Cortex of kidney (tissue), 1 donor: ENCODE measurements at places on chromosomes 11 and 22.

DNA sequence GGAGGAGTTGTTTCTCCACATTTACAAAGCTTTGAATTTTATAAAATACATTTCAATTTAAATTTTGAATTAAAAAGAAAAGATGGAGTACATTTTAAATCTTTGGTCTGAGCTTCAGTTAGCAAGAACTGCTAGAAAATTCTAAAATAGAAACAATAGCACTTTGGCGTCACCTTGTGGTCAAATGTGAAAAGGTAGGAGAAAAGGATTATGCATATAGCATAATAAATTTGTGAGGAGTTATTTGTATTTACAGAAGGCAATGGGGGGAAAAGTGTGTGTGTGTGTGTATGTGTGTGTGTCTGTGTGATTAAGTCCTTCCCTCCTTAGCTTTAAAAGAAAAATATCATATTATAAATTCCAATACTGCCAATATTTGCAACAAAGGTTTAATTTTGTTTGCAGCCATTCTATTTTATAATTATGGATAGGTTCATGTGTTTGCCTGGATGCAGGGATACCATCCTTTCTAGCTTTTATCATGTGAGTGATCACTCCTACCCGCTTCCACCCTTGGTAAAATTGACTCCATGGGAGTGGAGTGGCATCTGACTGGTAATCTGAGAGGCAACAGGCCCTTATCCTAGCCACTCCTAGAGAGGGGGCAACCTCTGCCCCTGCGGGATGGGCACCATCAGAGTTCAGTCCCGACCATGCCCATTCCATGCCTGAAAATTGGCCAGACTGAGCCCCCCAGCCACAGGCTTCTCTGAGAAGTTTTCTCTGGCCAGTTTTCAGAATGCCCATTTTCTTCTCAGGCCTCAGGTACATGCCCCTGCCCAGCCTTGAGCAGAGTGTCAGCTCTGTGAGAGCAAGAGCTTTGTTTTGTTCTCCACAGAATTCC is 13.6 kb upstream of the LGR4 start:
- no peak for DNase-seq

- DNase-seq, result no peak
Measured at GRCh38 chr11:88280673-88281316, 56.7 kb downstream of the CTSC start.

DNA sequence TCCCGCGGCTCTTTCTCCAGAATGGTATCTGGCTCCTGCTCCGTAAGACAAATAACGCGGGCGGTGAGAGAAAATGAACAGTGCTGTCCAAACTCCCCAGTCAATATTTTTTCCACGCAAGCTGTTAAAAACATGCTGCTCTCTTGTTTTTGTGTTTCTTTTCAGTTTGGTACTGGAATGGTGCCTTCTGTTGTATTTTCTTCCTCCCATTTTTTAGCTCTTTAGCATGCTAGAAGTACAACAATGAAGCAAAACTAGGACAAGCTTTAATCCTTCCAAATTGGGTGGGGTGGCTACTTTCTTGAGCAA is 599 bp upstream of the PPP2R1B start:
- no peak for DNase-seq

DNA sequence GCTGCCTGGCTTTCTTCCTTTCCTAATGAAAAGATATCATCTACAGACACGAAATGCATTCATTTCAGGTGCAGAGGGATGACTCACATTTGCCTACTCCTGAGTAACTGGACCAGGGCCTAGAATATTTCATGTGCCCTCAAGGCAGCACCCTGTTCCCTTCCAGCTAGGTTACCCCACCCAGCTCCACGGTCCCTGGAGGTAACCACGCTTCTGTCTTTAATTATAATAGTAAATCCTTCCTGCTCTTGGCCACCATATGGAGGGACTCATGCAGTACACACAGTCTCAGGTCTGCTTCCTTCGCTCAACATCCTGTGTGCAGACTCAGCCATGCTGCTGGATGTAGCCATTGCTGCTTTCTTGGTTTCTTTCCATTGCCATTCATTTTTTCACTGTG is 22.3 kb downstream of the DHCR7 start:
- no peak for DNase-seq

GRCh38 chr11:45180179-45180847 is 33.9 kb downstream of the PRDM11 start:
- no peak for DNase-seq

- no peak for DNase-seq
Measured at GRCh38 chr11:61973476-61974162, 6.2 kb upstream of the FTH1 start.

- no peak for DNase-seq
Measured at GRCh38 chr22:23302171-23303002, 122.1 kb downstream of the BCR start.

DNA sequence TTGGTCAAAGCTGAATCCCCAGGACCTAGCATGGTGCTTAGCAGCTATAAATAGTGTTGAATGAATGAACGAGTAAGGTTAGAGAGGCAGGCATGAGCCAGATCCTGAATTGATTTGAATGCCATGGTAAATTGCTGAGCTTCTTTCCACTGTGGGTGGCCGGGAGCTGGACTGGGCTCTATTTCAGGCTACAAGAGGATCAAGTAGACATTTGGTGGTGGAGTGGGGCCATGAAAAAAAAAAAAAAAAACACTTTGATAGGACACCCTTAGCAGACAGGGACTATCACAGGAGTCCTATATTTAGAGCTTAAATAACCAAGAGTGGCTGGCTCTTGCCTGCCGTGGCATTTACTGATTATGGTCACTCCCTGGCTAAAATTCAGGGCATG is 77.6 kb downstream of the MIAT start:
- no peak for DNase-seq

- no peak for DNase-seq
Measured at GRCh38 chr11:68038718-68039525, at the start of gene TCIRG1. Gene TCIRG1, plus strand, starts transcription at chr11:68039025. Its CDS starts 2,247 bp downstream, at chr11:68041272.

- DNase-seq, result no peak
Measured at GRCh38 chr11:96242191-96242847, 100.7 kb downstream of the MAML2 start.

- DNase-seq, result no peak
Measured at GRCh38 chr11:36349351-36350136, 53.5 kb downstream of the PRR5L start.

DNA sequence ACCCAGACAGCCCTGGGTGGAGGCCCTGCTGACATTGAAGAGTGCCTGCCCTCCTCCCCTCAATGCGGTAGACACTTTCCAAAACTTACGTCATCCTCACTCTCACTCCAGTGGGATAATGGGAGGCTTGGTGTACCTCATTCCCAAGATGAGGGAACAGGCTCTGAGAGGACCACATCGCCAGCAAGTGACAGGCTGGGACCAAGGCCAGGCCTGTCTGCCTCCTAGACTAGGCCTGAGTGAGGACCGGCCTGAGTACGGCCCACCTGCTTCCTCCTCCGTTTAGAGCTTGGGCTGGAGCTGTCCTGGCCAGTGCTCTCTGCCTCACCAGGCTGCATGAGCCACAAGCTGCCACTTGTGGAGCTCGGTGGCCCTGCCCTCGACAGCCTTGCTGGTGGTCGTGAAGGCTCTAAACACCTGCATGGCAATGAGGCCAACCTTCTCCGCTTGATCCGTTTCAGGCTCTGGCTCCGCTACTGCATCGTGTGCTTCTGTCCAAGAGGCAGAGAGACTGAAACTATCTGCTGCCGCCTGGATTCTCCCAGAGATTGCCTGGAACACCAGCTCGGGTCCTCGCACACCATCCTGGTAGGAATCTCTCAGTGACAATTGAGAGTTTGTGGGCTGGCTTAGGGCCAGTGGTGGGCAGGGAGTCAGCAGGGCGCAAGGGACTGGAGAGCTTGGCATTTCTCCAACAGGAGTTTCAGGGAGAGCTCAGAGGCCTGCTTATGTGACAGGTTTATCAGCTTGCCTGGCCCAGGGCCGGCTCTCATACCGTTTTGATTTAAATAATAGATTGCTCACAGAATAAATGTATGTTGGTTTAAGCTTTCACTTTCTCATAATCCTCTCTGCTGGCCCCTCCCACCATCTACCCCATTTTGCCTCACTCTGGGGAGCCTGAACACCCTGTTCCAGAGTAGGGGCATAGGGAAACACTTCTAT is 9.4 kb downstream of the LRRC75B start:
- DNase-seq, result no peak

GRCh38 chr11:75525433-75526191 is at the start of gene GDPD5:
Gene GDPD5, minus strand, starts transcription at chr11:75525941. Its CDS starts 48,206 bp downstream, at chr11:75477735.
- no peak for DNase-seq

- DNase-seq, result no peak
Measured at GRCh38 chr11:886568-886967, 24.0 kb downstream of the CHID1 start.

DNA sequence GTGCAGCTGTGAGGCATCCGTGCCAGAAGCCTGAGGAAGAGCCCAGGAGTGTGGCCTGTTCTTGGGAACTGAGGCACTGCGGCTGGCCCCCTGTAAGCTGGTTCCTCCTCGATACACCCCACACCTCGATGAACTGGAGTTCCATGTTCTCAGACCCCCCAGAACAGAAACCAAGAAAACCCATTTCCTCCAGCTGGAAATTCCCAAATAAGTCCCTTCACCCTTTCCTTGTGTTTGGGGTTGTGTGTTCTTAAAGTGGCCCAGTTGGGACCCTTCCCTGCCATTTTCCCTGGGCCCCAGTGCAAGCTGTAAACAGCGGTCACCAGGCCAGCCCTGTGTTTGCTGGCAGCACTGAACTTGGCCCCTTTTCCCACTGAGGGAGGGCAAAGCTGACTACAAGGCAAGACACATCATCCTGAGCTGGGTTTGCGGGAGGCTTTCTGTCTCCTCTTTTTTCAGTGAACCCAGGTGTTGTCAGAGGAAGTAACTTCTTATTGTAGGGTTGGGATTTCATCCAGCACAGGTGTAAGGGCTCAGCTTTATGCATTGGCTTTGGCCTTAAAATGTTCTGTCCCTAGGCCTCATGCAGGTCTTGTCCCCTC is 60.1 kb upstream of the MPEG1 start:
- no peak for DNase-seq

- DNase-seq, result no peak
Measured at GRCh38 chr11:2088284-2088683, 50.9 kb downstream of the IGF2 start.

DNA sequence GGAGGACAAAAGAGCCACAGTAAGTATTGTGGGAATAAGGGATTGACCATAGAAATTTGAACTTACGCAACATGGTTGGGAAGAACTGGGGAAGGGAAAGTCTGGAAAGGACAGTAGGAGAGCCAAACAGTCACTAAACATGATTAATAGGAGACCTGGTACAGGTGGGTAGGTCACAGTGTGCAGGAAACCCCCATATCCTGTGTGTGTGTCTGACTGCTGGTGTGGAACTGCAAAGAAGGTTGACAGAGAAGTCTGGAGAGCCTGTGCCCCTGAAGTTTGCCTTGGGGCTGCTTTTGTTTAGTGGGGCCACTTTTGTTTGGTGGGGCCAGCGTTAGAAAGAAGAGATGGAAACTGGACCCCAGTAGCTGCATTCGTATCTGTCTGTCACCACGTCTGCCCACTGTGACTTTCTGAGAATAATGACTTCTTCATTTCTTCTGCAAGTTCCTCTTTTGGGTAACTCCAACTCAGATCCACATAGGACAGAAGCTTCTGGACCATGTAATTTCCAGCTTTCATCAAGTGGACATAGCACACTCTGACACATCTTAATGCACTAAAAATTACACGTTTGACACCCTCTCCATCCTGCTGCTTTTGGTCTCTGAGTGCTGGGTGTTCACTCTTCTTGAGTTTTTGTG is 126.8 kb upstream of the RAG2 start:
- DNase-seq, result no peak

GRCh38 chr11:120698918-120699317 is 187.4 kb downstream of the GRIK4 start:
- DNase-seq, result no peak

DNA sequence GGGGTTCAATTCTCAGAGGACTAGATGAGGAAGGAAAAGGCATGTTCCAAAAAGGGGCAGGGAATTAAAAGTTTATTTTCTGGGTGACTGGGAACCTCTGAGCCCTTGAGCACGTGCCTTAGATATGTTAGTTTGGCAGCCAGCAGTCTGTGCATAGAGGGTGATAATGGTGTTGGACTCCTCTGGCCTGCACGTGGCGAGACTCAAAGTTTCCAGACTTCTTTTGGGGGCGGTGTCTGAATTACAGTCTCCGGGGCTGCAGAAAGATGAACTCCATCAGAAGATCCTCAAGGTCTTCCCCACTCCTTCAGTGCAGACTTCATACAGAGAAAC is 861 bp upstream of the ZNRF3 start:
- DNase-seq, result no peak

DNA sequence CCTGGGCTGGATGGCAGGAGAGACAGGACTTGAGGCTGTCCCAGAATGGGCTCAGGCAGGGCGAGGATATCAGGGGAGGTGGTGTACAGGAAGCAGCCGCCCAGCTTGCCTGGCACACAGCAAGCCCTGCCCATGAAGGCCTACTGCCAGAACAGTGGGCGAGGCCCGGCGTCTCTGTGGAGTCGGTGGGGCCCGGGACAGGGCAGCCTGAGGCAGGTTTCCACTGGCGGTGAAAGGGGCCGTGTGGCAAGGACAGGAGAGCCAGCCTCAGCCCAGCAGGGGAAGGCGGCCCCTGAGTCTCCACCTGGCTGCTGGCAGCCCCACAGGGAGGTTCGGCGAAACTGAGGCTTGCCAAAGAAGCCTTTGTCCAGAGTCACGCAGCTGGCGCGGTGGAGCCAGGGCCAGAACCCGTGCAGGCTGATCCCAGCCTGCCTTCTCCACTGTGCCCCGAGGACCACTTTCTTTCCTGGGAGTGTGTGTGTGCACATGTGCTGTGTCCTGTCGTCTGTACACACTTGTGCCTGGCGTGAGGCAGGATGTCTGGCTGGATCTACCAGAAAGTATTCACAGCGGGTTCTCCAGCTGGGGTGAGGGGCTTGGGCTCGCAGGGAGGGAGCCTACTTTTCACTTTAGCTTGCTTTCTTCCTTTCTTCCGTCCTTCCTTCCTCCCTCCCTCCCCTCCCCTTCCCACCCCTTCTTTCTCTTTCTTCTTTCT is 1.2 kb downstream of the TSPO start:
- no peak for DNase-seq

DNA sequence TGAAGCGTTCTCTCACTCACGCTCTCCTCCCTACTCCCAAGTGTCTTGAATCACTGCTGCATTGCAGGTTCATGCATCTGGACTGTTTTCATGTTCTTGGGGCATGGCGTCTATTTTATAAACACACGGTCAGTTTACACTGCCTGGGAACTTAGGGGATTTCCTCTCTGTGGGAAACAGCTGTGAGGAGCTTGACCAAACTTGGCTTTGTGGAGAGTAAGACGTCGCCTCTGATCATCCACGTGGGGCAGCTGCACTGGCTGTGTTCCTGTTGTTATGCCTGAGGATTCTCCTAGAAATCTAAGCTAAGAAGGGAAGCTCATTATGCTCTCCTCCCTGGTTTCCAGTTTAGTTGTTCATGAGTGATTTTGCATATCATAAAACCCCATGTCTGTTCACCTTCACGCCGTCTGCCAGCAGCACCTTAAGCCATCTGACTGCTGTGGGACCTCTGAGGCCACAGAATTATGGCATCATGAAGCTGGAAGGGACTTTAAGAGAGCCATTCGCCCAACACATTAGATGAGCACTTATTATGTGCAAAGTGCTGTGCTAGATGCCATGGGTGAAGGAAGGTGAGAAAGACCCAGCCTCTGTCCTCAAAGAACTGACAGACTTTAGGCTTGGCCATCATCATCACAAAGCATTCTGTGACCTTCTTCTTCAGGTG is 38.8 kb upstream of the POU2AF1 start:
- no peak for DNase-seq

GRCh38 chr11:44096360-44097185 is 1.1 kb downstream of the EXT2 start:
- no peak for DNase-seq
